Activated T-cell treated with anti-CD3 and anti-CD28 coated beads, Interleukin-2, amount 50 U/mL, for 72 hours (primary cell): ENCODE measurements at places on chromosomes 3 and 15. TPM values are rescaled to one million over a fixed set of nuclear protein-coding genes. Genes with fewer than 3 reads are reported as not detected.
A peak's percentile ranks its signal among the peaks of the same experiment; 100 is the strongest.

GRCh38 chr3:126314305-126314789 is 42.9 kb downstream of the KLF15 start:
- H3K4me3 ChIP-seq, result no peak overlapping the region
- H3K4me1 ChIP-seq, result no peaks in the 10 kb centered on the region
- H3K27me3 ChIP-seq, result peaks cover 3% of the 10 kb centered on the region
- no peak for DNase-seq
- no peak overlapping the region for H3K27ac ChIP-seq

GRCh38 chr3:172776049-172776717 is 25.7 kb downstream of the ECT2 start:
- no peak overlapping the region for H3K27ac ChIP-seq
- H3K36me3 ChIP-seq, result peaks cover 5% of the 10 kb centered on the region
- no peaks in the 10 kb centered on the region for H3K27me3 ChIP-seq
- H3K4me3 ChIP-seq, result no peak overlapping the region
- H3K4me1 ChIP-seq, result peaks cover 19% of the 10 kb centered on the region

GRCh38 chr3:152127058-152127457 is 141.7 kb upstream of the MBNL1 start:
- peaks cover 37% of the 10 kb centered on the region for H3K4me1 ChIP-seq
- H3K27ac ChIP-seq, result no peak overlapping the region
- no peaks in the 10 kb centered on the region for H3K36me3 ChIP-seq
- H3K4me3 ChIP-seq, result peak overlapping the region; percentile 13
- H3K27me3 ChIP-seq, result no peaks in the 10 kb centered on the region

DNA sequence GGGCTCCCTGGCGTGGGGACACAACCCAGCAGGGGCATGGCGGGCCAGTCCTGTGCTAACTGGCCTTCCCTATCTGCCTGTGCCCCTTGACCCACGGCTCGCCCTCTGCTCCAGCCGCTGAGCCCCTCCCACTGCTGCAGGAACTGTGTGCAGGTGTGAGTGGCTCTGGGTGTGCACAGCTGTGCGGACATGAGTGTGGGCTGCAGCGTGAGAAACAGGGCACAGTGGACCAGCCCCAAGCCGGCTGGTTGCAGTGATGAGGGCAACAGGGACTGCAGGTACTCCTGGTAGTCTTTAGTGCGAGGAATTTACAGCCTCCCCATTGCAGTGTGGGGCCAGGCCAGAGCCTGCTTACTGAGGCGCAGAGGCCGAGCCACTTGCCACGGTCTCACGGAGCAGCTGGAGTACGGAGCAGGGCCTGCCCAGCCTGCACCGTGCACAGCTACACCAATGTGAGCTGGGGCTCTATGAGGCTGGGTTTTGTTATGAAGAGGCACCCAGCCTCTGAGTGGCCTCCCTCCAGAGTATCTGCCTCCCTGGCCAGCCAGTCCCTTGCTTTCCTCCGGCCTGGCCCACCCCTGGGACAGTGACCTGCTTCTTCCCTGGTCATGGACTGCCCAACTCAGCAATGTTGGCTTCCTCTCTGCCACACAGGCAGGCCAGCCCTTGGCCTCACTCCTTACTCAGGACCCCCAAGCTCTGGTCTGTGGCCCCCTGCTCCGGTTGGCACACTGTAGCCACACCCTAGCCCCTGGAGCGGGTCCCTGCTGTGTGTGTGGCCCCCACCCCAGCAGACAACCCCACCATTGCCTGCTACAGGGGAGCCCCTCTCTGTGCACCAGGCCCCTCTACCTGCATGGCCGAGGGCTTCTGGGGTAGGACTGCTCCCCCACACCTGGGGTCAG is 47.8 kb downstream of the PLXNA1 start:
- H3K27ac ChIP-seq, result no peak overlapping the region
- DNase-seq, result no peak
- no peaks in the 10 kb centered on the region for H3K4me1 ChIP-seq
- H3K27me3 ChIP-seq, result no peaks in the 10 kb centered on the region
- no peaks in the 10 kb centered on the region for H3K36me3 ChIP-seq

- H3K27me3 ChIP-seq, result no peaks in the 10 kb centered on the region
- H3K27ac ChIP-seq, result no peak overlapping the region
- H3K4me3 ChIP-seq, result no peak overlapping the region
Measured at GRCh38 chr3:66464512-66464894, 36.3 kb downstream of the LRIG1 start.

DNA sequence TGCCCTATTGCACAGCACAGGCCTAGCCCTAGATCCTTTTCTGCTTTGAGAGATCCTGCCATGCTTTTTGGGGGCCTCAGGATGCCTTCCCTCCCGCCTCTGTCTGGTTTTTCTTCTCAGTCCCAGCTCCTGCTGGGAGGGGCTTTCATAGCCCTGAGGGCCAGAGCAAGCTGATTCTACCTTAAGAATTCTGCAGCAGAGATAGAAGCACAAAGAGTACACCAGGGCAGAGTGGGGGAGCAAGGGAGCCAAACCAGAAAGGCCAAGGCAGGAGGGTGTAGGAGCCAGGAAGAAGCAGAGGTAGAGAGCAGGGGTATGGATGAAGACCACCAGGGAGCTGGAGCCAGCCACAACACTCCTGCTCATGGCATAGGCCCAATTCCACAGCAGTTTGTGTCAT is 18.1 kb downstream of the SH3BP5 start:
- H3K36me3 ChIP-seq, result no peaks in the 10 kb centered on the region
- H3K27me3 ChIP-seq, result no peaks in the 10 kb centered on the region
- no peak overlapping the region for H3K4me3 ChIP-seq
- no peak overlapping the region for H3K27ac ChIP-seq
- H3K4me1 ChIP-seq, result peaks cover 86% of the 10 kb centered on the region

- no peaks in the 10 kb centered on the region for H3K4me1 ChIP-seq
- H3K4me3 ChIP-seq, result no peak overlapping the region
- no peaks in the 10 kb centered on the region for H3K27me3 ChIP-seq
- no peaks in the 10 kb centered on the region for H3K36me3 ChIP-seq
Measured at GRCh38 chr3:154759966-154760365, 320.2 kb upstream of the MME start.

- no peak for DNase-seq
- H3K4me3 ChIP-seq, result no peak overlapping the region
- H3K27ac ChIP-seq, result no peak overlapping the region
- no peaks in the 10 kb centered on the region for H3K36me3 ChIP-seq
- H3K27me3 ChIP-seq, result no peaks in the 10 kb centered on the region
- no peaks in the 10 kb centered on the region for H3K4me1 ChIP-seq
Measured at GRCh38 chr3:76122007-76122406, 336.7 kb upstream of the ZNF717 start.

DNA sequence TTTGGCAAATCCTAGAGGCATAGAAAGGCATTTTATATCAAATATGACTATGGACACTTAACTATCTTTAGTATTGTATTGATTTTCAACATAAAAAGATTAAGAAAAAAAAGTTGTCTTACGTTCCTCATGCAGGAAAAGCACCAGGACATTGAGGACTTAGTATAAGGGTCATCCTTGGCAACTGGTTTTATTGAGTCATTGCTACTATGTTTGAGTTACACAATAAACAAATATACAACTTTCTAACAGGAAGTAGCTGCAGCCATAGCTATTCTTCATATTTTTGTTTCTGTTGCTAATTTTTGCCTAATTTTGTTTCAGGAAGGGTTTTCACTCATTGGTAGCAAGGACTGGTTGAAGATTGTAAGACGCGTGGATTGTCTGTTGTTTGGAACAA is 93.0 kb downstream of the NPTN start:
- no peak overlapping the region for H3K4me3 ChIP-seq
- no peaks in the 10 kb centered on the region for H3K4me1 ChIP-seq
- no peak overlapping the region for H3K27ac ChIP-seq
- DNase-seq, result no peak

GRCh38 chr15:62927196-62927595 is 115.4 kb upstream of the TPM1 start:
- H3K36me3 ChIP-seq, result no peaks in the 10 kb centered on the region
- no peak overlapping the region for H3K27ac ChIP-seq
- DNase-seq, result no peak

GRCh38 chr15:63218100-63218808 is 28.8 kb downstream of the RAB8B start:
- H3K27ac ChIP-seq, result peak overlapping the region; percentile 50
- H3K4me3 ChIP-seq, result no peak overlapping the region
- H3K36me3 ChIP-seq, result peaks cover 3% of the 10 kb centered on the region
- DNase-seq, result no peak
- H3K27me3 ChIP-seq, result no peaks in the 10 kb centered on the region

GRCh38 chr3:14907043-14907966 is 40.1 kb upstream of the NR2C2 start:
- H3K27ac ChIP-seq, result no peak overlapping the region
- peaks cover 7% of the 10 kb centered on the region for H3K36me3 ChIP-seq
- H3K27me3 ChIP-seq, result no peaks in the 10 kb centered on the region
- no peak for DNase-seq

- H3K27me3 ChIP-seq, result no peaks in the 10 kb centered on the region
- H3K4me1 ChIP-seq, result peaks cover 10% of the 10 kb centered on the region
Measured at GRCh38 chr3:112931736-112932521, 43.0 kb downstream of the CD200R1 start.

- no peak overlapping the region for H3K4me3 ChIP-seq
- DNase-seq, result no peak
- no peaks in the 10 kb centered on the region for H3K36me3 ChIP-seq
Measured at GRCh38 chr3:89372456-89372855, 265.0 kb downstream of the EPHA3 start.

DNA sequence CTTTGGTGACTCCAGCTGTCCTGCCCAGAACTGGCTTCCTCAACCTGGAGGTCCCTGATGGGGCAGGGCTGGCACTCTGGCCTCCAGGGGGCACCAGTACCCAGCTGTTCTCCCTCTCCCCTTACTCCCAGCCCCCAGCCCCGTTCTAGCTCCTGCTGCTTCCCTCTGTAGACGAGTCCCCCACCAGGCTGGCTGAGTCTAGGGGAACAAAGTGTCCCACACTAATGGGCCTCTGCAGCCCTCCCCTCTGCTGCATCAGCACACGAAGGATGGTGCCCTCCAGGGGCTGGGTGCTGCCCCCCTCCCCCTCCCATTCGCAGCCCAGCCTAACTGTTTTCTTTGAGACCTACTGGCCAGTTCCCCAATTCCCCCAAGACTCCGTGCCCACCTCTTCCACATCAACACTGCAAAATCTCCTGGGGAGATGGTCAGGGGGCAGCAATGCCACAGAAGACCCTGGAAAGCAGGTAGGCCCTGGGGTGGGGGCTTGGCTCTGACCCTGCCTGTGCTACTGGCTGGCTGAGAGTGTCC is 4.2 kb downstream of the RHCG start:
- H3K4me3 ChIP-seq, result no peak overlapping the region
- DNase-seq, result peak; percentile 11
- no peaks in the 10 kb centered on the region for H3K36me3 ChIP-seq
- H3K27ac ChIP-seq, result no peak overlapping the region
- H3K4me1 ChIP-seq, result no peaks in the 10 kb centered on the region

DNA sequence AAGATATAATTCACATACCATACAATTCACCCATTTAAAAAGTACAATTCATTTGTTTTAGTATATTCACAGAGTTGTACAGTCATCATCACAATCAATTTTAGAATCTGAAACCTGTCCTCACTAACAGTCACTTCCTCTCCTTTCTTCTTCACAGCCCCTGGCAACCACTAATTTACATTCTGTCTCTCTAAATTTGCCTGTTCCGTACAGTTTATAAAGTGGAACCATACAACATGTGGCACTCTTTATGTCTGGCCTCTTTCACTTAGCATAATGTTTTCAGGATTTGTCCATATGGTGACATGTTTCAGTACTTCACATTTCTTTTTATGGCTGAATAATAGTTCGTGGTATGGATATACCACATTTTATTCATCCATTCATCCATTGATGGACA is 22.7 kb downstream of the ERICH6 start:
- H3K36me3 ChIP-seq, result peaks cover 3% of the 10 kb centered on the region
- DNase-seq, result no peak
- peaks cover 32% of the 10 kb centered on the region for H3K4me1 ChIP-seq
- no peak overlapping the region for H3K27ac ChIP-seq
- peak overlapping the region; percentile 5 for H3K4me3 ChIP-seq
- H3K27me3 ChIP-seq, result no peaks in the 10 kb centered on the region

DNA sequence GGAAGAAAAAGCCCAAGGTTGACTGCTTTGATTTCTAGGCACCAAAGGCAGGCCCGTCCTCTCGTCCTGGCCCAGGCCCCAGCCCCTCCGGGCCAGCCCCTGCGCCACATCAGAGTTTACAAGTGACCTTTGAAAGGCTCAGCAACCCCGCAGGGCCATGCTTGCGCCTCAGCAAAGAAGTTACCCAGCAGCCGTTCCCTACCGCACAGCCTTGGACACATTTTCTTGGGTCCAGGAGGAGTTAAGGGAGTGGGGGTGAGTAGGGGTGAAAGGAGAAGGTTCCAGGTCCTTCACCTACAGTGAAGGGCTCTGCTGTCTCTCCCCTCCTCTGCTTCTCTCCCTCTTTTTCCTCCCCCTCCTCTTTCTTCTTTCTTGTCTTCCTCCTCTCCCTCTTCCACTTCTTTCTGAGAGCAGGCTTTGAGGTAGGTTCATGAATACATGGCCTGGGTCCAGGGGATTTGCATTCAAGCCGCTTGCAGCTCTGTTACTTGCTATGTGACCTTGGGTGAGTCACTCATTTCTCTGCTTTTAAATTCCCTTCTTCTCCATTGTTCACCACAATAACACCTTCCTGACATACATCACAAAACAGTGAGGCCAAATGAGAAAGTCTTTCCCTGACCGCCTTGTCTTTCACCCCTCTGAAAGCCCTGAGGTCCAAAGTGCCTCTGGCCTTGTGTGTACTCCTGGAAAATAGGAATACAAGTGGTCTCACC is 223.3 kb upstream of the TPRG1 start:
- H3K27ac ChIP-seq, result no peak overlapping the region
- peaks cover 45% of the 10 kb centered on the region for H3K4me1 ChIP-seq
- DNase-seq, result no peak
- H3K27me3 ChIP-seq, result peaks cover 37% of the 10 kb centered on the region
- no peaks in the 10 kb centered on the region for H3K36me3 ChIP-seq

GRCh38 chr3:16697443-16698147 is 92.4 kb upstream of the DAZL start:
- DNase-seq, result no peak
- H3K4me3 ChIP-seq, result no peak overlapping the region
- H3K27ac ChIP-seq, result no peak overlapping the region

DNA sequence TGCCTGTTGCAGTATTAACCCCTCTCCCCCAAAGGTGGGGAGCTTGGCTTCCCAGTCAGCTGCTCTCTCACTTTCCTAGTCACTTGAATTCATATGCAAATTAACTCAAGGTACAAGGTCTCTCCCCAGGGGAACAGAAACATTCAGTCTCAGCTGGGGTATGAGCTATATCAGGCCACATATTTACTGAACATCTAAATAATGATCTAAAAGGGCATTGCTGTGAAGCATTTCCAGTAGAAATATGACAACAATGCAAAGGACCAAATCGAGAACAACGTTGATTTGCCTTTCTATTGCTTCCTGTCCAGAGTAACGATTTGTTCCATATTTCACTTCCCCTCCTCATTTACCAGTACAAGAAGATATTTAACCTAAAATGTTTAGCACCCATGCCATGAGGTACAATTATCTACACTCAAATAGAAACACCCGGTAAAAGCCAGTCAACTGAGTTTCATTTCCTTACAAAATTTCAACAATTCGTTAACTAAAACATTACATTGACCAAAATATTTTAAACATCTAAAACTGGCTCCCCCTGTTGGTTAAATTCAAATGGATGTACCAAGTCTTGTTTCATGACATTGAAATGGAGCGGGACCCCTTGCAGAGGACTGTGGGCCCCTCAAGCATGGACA is 36.5 kb upstream of the KLHL6 start:
- peaks cover 48% of the 10 kb centered on the region for H3K4me1 ChIP-seq
- no peak for DNase-seq
- H3K27me3 ChIP-seq, result no peaks in the 10 kb centered on the region
- no peaks in the 10 kb centered on the region for H3K36me3 ChIP-seq
- H3K4me3 ChIP-seq, result peak overlapping the region; percentile 75

The CCDC54 gene
- total RNA-seq, result not detected

The UBXN7 gene
- total RNA-seq, result 77.3 TPM

The CFAP91 gene
- 0.41 TPM for total RNA-seq

The TF gene
- total RNA-seq, result 1.9 TPM

The CCDC9B gene
- total RNA-seq, result 1.0 TPM

The IGDCC3 gene
- total RNA-seq, result not detected

The BCHE gene
- total RNA-seq, result not detected

The STXBP5L gene
- total RNA-seq, result not detected

The GOLGA8T gene
- total RNA-seq, result 0.19 TPM

The CISH gene
- total RNA-seq, result 271 TPM

The SOX14 gene
- total RNA-seq, result not detected
